PC-9 (cell line): ENCODE measurements at places on chromosomes 6 and 20. TPM values are rescaled to one million over a fixed set of nuclear protein-coding genes. Genes with fewer than 3 reads are reported as not detected.

GRCh38 chr20:51412333-51412871, 130.1 kb downstream of the NFATC2 start:
- DNase-seq: no peak
- no peak overlapping the region for H3K27ac ChIP-seq
- no peaks in the 10 kb centered on the region for H3K36me3 ChIP-seq
- H3K4me1 ChIP-seq: no peaks in the 10 kb centered on the region
- no peak overlapping the region for H3K4me3 ChIP-seq

Gene KHDC1L
- total RNA-seq: 1.1 TPM in 1 of 2 replicates, not detected in the other

GRCh38 chr20:42435230-42435629, 754.5 kb downstream of the PTPRT start:
- H3K36me3 ChIP-seq: no peaks in the 10 kb centered on the region
- H3K27me3 ChIP-seq: peaks cover 25% of the 10 kb centered on the region; the same call in 1 of the 2 replicates
- H3K4me3 ChIP-seq: no peak overlapping the region
- H3K4me1 ChIP-seq: no peaks in the 10 kb centered on the region
- no peak overlapping the region for H3K27ac ChIP-seq
- no peak for DNase-seq

Gene KCNQ5
- total RNA-seq: 0.20 and 1.2 TPM in 2 replicates

- peak; percentile 34 for DNase-seq
- H3K4me3 ChIP-seq: no peak overlapping the region
- no peaks in the 10 kb centered on the region for H3K27me3 ChIP-seq
- no peaks in the 10 kb centered on the region for H3K4me1 ChIP-seq
- H3K27ac ChIP-seq: no peak overlapping the region
- H3K36me3 ChIP-seq: no peaks in the 10 kb centered on the region
These were observed 139.6 kb downstream of the MYLK4 start for GRCh38 chr6:2611092-2611491.

GRCh38 chr20:25553819-25554296, 31.5 kb downstream of the NINL start:
- no peak for DNase-seq
- H3K36me3 ChIP-seq: no peaks in the 10 kb centered on the region
- no peaks in the 10 kb centered on the region for H3K27me3 ChIP-seq
- H3K27ac ChIP-seq: no peak overlapping the region

GRCh38 chr6:46690911-46691451, 3.3 kb downstream of the TDRD6 start:
- no peaks in the 10 kb centered on the region for H3K4me1 ChIP-seq
- no peaks in the 10 kb centered on the region for H3K27me3 ChIP-seq
- DNase-seq: no peak
- H3K4me3 ChIP-seq: no peak overlapping the region

- H3K4me3 ChIP-seq: no peak overlapping the region
- peaks cover 63% of the 10 kb centered on the region for H3K27me3 ChIP-seq
- DNase-seq: no peak
These were observed 20.3 kb upstream of the KCNK16 start for GRCh38 chr6:39342692-39343395.

Gene SPATA25
- total RNA-seq: 5.2 and 6.3 TPM in 2 replicates

DNA sequence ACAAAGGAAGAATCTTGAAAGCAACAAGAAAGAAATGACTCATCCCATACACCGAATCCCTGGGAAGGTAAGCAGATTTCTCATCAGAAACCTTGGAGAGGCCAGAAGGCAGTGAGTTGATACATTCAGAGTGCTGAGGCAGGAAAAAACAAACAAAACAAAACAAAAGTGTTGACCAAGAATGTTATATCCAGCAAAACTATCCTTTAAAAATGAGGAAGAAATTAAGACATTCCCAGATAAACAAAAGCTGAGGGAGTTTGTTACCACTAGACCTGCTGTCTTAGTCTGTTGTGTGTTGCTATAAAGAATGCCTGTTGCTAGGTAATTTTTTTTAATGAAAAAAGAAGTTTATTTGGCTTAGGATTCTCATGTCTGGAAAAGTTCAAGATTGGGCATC, 33.7 kb upstream of the PPP1R3G start:
- H3K27me3 ChIP-seq: no peaks in the 10 kb centered on the region
- no peaks in the 10 kb centered on the region for H3K36me3 ChIP-seq
- H3K27ac ChIP-seq: no peak overlapping the region
- DNase-seq: no peak
- H3K4me1 ChIP-seq: no peaks in the 10 kb centered on the region

Gene PAK1IP1
- 14.3 and 15.2 TPM in 2 replicates for total RNA-seq
